Activated CD8-positive, alpha-beta memory T cell treated with anti-CD3 and anti-CD28 coated beads for 1 hour (primary cell): ENCODE measurements at places on chromosomes 4 and X.

- DNase-seq: no peak
Observed at GRCh38 chr4:98310867-98311266, 49.7 kb downstream of the RAP1GDS1 start.

DNA sequence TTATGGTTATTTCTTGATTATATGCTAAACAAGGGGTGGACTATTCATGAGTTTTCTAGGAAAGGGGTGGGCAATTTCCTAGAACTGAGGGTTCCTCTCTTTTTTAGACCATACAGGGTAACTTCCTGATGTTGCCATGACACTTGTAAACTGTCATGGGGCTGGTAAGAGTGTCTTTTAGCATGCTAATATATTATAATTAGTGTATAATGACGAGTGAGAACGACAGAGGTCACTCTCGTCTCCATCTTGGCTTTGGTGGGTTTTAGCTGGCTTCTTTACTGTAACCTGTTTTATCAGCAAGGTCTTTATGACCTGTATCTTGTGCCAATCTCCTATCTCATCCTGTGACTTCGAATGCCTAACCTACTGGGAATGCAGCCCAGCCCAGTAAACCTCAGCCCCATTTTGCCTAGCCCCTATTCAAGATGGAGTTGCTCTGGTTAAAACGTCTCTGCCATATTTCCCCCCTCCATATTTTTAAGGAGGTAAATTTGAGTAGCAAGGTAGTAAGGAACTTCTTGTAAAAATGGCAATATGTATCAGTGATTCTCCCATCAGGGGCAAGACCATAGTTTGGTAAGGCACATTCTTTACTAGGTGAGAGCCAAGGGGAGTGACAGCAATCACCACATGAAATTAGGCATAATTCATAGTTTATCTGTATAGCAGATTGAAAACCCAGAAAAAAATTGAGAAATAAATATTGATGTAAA lies 2.6 kb downstream of the CXCL2 start:
- no peak for DNase-seq

GRCh38 chr4:182338063-182338462 lies 94.9 kb downstream of the TENM3 start:
- no peak for DNase-seq

DNA sequence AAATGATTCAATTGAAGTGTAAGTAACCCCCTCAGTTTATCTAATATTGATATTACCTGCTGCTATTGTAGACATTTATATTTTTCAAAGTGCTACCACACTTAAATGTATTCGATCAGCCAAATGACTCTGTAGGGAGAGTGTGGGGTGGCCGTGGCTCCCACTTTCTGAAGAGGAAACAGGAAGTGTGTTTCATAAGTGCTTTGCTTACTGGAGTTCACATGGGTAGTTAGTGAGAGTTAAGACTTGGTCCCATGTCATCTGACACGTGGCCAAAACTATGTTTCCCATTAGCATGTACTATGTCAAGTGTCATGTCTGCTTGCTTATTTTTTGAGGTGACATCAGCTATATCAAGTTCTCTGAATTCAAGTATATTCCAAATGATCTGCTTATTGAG lies 308.1 kb upstream of the GATB start:
- DNase-seq: no peak

DNA sequence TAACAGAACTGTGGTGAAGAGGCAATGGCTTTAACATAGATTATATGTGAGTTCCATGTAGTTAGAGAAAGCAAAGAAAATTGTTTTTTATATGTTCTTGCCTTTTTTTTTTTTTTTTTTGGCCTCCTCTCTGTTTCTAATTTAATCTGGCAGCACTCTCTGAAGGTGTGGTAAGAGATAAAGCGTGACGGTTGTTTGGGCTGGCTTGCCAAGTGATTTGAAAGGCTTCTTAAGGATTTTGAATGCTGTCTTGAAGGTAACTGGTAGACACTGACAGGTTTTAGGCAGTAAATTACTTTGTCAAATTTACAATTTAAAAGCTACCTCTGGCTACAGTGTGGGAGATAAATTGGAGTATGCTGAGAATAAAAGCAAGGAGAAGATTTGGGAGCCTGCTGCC lies 269.3 kb upstream of the HS3ST1 start:
- no peak for DNase-seq

DNA sequence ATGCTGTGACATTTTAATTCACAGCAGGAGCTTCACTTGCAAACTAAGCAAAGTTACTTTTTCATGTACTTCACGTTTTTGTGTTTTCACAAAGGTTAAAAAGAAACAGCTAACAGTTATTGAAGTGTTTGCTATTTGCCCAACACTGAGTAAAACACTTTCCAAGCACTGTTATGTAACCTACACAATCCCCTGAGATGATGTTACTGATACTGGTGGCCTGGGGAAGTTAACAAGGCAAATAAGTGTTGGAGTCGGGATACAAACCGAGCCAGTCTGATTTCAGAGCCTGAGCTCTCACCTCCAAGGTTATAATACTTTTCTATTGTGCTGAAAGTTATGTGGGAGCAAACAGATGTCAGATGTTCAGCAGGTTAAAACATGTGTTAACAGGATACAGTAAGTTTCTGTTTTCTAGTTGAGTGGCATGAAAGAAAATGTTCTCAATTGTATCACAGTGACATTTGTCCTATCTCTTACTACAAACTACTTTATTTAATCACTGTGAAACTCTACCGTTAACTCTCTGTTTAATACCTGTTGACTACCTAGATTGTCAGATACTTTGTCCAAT lies 3.9 kb upstream of the CXCL13 start:
- DNase-seq: no peak
